ENCODE measurements at places on chromosomes 2 and 18.

DNA sequence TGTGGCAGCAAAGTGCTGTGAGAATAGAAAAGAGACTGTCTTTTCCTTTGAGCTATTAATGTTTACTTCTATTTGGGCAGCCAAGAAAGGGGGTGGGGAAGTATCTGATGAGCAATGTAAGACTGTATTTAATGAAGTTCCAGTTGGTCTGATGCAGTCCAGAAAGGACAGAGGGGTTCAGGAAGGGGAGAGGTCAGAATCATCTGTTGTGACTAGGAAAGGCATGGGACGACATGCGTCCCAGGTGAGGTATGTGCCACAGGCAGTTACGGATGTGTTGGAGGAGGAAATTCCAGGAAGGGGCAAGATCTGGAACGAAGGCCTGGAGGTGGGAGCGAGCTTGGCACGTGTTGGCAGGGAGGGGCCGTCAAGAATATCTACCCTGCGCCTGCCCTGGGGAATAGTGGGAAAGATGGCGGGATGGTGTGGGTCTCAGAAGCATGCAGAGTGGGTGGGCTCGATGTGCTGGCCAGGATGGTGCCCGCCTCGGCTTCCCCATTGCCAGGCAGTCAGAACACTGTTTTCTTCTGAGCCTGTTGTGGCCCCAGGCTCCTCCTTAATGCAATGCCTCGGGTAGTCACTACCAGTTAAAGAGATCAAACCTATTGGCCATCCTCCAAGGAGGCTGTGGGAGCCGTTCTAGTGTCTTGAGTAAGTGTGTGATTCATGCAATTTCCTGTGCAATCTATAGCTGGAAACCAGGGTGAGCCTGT is 57.8 kb upstream of the TXNDC2 start:
- DNase-seq = no peak

DNA sequence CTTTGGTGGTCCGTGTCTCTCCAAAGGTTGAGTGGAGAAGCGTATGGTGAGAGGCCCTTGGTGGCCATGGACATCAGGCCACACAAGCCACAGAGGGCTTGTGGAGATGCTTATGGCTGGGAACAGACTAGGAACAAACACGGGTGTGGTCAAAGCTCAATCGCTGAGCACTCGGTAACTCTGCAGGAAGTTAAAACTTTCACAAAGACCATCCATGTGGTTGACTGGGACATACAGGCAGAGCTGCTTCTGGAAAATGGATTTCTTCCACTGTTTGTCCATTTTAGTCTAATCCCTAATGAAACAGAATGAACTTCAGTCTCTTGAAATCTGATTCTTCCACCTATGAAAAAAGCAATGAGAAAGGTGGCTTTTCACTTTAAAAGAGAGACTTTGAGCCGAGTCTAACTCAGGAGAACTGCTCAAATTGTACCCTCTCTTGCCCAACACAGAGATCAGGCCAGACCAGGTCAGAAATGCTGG is 17.7 kb downstream of the GDF7 start:
- DNase-seq = no peak

DNA sequence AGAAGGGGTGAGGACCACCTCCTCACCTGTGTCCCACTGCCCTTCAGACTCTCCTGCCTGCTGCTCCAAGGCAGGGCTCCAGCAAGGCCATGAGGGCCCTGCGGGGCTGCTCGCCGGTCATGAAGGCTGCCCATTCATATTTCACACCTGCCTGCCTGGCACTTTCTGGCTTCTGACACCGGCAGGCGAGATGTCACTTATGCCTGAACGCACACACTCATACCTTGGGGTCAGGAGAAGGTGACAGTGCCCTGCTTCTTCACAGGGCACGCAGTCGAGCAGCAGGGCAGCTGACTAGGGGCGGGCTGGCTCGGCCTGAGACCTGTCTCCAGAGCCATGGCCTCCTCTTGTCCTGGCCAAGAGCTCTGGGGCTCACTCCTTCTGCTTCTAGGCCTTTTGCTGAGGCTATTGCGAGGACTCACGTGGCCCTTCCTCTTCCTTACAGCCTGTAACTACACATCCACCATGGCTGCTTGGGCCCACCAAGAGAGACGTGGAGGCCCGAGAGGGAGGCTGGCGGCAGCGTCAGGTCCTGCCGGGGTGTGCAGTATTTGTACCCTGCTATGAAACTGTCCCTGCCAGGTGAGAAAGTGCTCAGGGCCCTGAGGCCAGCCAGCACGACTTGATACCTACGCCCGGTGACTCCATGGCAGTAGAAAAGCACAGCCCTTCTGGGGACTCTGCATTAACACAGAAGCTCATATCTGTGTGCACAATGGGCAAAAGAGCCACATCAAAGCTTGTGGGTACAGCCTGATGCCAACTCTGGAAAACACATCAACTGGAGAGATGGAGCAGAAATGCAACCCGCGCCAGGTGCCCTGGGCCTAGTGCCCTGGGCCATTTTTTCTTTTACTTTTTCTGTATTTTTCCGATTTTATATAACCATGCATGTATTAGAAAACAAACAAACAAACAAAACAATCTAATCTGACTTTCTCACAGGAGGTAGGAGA is 30.6 kb downstream of the HS6ST1 start:
- DNase-seq = no peak

DNA sequence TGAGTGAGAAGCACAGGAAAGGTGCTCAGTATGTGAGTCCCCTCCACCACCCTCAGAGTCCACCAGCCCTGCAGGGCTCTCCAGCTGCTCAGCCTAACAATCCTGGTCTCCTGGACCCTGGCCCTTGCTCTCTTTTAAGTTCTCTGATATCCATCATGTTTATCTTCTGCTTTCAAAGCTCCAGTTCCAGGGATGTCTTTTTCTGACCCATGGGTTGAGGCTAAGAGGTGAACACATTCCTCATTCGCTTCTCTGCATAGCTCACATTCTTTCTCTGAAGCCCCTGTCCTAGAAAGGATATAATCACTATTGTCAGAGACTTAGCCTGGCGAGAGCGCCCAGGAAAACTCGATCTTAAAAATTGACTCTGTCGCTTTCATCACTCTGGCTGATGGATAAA is 86.4 kb downstream of the ARL4C start:
- peak; percentile 44 for DNase-seq

DNA sequence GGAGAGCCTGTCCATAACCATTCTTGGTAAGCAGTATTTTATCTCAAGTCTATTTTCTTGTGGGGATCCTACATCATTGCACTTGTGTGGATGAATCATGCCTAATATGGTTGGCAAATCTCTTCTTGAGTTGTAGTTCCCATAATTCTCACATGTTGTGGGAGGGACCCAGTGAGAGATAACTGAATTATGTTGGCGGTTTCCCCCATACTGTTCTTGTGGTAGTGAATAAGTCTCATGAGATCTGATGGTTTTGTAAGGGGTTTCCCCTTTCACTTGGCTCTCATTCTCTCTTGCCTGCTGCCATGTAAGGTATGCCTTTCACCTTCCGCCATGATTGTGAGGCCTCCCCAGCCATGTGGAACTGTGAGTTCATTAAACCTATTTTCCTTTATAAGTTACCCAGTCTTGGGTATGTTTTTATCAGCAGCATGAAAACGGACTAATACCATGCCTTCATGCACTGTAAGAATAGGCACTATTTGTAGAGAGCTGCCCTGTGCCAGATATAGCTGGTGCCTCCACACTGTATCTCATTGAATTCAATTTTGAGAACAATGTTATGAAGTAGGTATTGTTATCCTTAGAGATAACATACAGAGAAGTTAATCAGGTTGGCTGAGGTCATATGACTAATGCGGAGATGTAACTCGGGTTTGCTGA is 148.3 kb downstream of the PLCL1 start:
- DNase-seq = no peak

GRCh38 chr2:151264157-151264825 is 2.6 kb upstream of the RBM43 start:
- no peak for DNase-seq

- DNase-seq = no peak
These were observed 871 bp upstream of the ALS2 start for GRCh38 chr2:201781557-201782051.

DNA sequence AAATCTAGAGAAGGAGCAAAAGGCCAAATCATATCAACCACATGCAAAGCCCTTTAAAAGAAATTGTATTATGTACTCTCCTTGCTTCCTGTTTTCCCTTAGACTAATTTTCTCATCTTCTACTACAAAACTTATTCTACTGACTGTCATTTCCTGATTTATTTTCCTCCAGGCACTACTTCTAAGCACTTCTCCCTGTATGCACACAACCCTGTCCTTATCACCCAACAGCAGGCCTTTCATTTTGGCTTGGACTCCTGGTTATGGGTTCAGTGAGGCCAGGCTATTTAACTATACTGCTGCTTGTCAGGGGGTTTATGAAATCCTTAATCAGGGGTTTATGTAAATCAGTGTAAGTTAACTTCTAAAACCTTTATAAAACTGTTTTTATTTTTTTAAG is 205.1 kb upstream of the FAM98A start:
- DNase-seq = no peak

DNA sequence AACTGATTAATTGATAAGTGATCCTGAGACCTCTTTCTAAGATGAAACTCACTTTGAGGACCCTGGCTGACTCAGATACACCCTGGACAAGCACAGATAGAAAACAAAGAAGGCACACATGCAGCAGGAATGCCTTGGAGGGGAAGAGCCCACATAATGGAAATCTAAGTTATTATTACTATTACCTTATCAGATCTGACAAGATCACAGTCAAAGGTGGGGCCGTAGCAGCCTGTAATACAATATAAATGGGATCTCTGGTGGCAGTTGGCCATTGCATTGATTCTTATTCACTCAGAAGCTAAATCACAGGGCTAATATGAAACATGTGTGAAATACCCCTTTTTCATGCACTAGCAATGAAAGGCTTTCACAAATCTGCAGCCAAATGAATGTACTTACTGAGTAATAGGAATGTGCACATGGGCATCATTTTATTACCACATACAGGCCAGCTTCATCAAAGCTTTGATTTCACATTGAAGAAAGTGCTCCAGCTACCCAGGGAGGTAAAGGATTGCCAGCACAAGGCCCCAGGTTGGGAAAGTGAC is 84.0 kb downstream of the ZBTB7C start:
- DNase-seq = no peak

GRCh38 chr18:45551142-45551815 is 64.0 kb upstream of the SLC14A2 start:
- no peak for DNase-seq

DNA sequence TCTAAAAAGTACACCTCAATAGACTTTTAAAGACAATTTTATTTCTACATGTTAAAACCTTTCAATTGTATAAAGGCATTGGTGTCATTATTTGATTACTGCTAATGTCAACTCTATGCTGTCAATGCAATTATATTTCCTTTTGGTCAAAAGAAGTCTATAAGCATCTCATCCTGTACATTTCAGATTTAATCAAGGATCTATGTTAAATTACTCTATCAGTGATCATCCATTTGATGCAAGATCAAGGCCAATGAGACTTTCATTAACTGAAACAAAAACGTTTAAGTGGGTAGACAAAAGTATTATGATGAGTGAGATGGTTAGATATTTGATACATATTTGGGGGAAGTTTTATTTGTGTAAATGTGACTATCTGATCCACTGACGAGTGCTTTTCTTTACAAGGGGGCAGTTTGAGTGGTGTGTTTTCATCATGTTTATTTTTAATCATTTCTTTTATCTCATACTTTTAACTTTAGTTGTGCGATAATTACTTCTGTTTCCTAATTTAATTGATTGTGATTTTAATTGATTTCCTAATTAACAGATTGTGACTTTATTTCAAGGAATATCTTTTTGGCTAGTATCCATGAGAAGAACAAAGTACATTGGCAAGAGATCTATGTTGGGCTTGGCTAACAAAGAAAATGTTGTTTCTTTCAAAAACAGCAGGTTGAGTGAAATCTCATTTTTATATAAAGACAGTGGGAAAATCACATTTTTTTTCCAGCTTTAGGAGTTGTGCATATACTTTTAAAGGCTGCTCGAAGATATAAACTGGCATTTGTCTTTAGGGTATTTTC is 1.1 kb downstream of the ARHGAP28 start:
- DNase-seq = no peak

DNA sequence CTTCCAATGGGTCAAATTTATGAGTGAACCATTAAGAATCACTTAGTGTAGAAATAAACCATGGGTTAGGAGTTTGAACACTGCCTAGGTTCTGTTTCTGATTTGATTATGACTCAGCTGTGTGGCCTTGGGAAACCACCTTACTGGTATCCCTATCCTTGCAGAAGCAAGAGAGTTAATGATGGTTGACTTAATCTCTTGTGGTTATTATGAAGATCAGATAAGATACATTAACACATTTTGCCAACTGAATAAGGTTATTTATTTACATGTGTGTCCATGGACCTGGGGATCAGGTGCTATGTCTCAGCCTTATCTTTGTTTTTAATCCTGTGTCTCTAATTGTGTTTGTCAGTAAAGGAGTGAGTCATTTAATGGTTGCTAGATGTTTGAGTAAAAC is 5.4 kb upstream of the KCNJ13 start:
- DNase-seq = no peak

DNA sequence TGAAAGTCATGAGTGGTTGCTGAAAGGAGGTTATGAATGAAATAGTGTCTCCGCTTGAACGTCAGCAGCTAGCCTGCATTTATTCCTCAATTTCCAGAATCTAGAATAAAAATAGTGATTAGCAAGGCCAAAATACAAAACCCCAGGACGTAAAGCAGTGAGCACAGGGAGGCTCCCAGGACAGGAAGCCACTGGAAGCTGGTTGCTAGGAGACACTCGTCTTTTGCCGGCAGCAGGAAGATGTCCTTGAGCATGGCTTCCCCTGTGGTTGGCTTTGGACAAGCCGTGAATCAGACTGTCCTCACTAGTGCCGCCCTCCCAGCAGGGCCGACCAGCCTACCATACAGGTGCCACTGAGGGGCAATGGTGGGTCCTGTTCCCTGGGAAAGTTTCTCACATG is 374.4 kb downstream of the MTX2 start:
- DNase-seq = no peak

GRCh38 chr2:126655051-126655450 is 907 bp upstream of the GYPC start:
- peak; percentile 73 for DNase-seq

GRCh38 chr2:224838335-224838734 is 122.2 kb upstream of the CCDC195 start:
- no peak for DNase-seq

DNA sequence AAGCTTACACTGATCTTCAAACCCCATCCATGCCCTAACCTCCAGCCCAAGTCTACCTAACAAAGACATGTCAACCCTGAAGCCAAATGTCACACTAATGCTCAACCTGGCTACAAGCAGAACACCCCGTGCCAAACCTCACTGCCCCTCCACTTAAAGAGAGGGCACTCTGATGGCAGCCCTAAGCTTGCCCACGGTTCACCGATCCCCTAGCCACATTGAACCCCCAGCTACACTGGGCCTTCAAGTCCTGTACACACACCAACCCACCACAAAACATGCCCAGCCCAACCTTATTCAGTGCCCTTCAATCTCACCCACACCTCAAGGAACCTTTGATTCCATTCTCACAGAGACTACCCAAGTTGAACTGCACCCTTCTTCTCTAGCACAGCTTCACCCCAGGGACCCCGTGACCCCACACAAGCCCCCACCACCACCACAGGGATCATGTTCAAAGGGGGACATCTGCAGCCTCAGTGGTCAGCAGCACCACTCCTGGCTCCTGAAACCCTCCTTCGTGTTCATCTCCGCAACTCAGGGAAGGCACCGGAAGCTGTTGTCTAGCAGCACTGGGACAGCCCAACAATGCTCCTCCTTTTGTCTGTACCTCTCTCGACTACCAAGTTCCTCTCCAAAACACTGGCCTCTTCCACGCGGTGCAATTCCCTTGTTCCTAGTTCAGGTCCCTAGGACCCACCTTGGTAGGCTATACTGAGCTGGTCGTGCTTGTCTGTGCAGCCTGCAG is 218.8 kb downstream of the CYP26B1 start:
- no peak for DNase-seq

GRCh38 chr18:35588995-35589394 is 7.5 kb downstream of the GALNT1 start:
- DNase-seq = no peak

Measured in HAP-1 (cell line).